Common myeloid progenitor, CD34-positive (primary cell): ENCODE measurements at places on chromosomes 12 and 14.

DNA sequence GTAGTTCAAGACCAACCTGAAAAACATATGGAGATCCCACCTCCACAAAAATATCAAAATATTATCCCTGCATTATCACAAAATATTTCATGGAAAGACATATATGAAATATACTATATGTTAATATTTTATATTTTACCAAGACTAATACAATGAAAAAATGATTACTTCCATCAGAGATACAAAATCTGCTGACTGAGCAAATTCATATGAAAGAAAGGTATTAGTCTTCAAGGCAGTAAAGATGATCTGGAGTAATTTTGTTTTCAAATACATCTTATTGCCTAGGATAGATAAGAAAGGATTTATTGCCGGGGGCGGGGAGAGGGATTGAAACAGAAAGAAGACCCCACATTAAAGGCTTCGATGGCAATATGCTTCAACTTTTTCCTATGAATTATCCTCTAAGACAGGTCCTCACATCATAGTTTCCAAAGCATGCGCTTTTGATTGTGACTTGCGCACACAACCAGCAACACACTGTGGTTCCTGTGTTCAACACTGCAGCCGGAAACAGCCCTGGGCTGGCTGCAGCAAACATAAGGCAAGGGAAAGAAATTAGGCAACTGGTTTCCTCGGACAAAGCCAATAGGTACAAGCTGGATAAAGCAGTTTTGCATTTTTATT is 83.2 kb downstream of the SPPL3 start:
- DNase-seq, result no peak

- DNase-seq, result no peak
Measured at GRCh38 chr12:58309806-58310205, 368.4 kb downstream of the ATP23 start.

GRCh38 chr14:77302926-77303325 is 17.8 kb downstream of the POMT2 start:
- DNase-seq, result no peak

DNA sequence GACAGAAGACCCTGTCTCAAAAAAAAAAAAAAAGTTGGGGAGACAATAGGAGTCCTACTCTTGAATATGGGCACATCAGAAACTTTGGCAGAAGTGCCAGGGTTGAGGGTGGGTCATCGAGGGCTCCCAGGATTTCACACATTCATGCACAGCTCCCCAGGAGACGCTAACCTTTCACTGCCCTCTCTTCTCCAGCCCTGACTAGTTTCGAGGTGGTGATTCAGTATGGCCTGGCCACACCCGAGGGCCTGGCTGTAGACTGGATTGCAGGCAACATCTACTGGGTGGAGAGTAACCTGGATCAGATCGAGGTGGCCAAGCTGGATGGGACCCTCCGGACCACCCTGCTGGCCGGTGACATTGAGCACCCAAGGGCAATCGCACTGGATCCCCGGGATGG is 29.4 kb upstream of the LRP1-AS start:
- DNase-seq, result no peak

- no peak for DNase-seq
Measured at GRCh38 chr14:99706107-99706900, 22.2 kb downstream of the CYP46A1 start.

DNA sequence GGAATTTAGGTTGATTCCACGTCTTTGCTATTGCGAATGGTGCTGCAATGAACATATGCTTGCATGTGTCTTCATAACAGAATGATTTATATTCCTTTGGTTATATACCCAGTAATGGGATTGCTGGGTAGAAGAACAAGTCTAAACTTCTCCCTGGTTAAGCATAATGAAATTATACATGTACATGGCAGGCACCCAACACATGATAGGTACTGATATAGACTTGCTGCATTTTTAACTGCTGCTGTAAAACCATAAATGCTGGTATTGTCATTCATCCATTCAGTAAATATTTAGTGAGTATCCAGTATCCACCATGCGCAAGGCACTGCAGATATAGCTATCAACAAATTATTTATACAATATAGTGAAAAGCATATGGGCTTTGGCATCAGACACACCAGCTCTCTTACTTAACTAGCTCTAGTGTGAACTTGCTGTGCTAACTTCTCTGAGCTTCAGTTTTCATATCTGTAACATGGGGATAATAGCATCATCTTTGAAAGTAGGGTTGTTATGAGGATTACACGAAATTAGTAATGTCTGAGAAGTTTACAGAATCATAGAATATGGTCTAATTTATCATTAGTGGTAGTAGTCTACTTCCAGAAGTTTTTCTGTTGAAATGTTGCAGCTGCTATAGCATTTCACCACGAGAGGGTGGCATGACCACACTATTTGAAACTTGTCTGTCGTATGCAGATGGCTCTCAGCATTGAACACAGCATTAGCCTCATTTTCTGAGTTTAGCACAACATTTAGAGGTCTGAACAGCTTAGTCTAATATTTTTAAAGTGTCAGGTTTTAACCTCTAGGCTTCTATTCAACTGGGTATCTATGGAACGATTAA is 32.0 kb upstream of the SEL1L start:
- peak; percentile 29 for DNase-seq

GRCh38 chr12:26231470-26231869 is 36.1 kb downstream of the SSPN start:
- DNase-seq, result no peak

GRCh38 chr12:54628186-54628846 is 6.4 kb downstream of the LACRT start:
- no peak for DNase-seq
